ENCODE measurements at places on chromosomes 16 and 17.

GRCh38 chr17:34390649-34391048 lies 27.6 kb upstream of the CCL1 start:
- no peak for DNase-seq

DNA sequence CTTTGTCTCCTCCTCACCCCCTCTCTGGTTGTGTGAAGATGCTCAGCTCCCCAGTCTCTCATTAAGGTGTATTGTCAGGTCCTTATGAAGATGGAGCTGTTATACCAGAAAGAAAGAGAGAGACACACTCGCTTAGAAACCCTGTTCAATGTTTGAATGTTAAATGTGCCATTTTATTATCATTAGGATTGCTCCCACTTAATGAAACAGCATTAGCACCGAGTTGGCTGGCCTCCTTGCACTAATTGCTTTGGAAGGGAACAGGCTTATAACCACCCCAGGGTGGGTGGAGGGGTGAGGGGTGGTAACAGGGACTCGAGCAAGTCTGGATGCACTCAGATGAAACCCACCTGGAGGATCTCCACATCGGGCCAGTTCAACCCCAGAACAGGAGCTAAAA lies 14.4 kb downstream of the PIPOX start:
- no peak for DNase-seq

- no peak for DNase-seq
Observed at GRCh38 chr16:17194190-17194780, 276.5 kb downstream of the XYLT1 start.

DNA sequence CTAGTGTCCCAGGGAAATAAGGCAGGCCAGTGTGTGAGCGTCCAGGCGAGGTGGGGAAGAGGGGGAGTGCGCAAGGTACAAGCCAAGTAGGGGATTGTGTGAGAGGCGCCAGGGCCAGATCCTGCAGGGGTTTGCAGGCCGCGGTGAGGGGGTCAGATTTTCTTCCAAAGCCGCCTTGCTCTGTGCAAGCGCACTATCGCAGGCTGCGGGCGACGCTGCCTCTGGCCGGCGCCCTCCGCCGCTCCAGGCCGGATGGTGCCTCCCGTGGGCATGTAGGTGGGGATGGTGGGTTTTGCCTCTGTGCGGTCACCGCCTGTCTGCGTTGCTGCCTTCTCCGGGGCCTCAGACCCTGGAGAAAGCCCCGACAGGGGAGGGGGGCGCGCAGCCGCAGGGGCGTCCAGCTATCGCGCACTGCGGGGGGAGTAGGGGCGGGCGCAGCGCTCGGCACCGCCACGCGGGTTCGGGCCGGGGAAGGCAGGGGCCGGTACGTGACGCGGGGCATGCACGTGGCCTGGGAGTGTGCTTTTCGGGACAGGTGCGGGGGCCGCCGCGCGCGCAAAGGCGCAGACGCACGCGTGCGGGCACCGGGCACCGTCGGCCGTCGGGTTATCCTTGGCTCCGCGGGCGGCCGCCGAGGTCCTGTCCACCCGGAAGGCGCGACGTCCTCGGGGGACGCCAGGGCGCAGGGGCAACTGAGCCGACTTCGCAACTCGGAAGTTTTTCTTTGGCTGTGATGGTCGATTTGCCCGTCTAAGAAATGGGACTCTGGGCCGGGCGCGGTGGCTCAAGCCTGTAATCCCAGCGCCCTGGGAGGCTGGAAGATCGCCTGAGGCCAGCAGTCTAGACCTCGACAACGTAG lies 1.1 kb upstream of the HAPSTR1 start:
- no peak for DNase-seq

DNA sequence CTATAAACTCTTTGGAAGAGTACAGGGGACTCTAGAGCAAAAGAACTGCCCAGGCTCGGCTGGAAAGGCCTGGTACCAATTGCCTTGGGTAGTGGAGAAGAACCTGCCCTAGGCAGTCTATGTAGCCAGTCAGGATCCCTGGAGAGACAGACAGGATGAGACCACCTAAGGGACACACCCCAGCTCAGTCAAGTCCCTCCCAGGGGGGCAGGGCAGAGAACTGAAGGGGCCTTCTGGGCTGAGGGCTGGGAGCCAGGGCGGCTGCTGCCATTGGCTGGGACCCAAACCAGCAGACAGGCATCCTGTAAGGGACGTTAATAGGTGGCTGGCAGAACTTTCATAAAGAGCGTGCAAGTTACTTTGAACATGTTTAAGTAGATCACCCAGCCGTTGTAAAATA lies 12.8 kb upstream of the SLC38A8 start:
- no peak for DNase-seq
